ENCODE measurements at places on chromosomes 13 and 19.

DNA sequence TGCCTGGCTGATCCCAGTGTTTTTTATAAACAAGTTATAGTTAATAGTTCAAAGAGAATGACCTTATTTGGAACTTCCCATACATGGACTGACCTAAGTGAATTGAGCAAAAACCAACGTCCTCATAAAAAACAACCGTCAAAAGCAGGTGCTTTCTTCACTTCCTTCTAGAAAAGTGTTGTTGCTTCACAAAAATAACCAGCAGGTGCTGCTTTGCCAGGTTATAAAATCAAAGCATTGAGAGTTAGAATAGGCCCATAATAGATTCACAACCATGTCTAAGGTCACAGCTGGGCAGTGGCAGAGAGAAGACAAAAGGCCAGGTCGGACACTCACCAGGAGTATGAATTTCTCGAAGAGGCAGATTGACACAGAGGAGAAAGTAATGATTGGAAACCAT lies 9.5 kb downstream of the RUBCNL start:
- DNase-seq, result no peak

DNA sequence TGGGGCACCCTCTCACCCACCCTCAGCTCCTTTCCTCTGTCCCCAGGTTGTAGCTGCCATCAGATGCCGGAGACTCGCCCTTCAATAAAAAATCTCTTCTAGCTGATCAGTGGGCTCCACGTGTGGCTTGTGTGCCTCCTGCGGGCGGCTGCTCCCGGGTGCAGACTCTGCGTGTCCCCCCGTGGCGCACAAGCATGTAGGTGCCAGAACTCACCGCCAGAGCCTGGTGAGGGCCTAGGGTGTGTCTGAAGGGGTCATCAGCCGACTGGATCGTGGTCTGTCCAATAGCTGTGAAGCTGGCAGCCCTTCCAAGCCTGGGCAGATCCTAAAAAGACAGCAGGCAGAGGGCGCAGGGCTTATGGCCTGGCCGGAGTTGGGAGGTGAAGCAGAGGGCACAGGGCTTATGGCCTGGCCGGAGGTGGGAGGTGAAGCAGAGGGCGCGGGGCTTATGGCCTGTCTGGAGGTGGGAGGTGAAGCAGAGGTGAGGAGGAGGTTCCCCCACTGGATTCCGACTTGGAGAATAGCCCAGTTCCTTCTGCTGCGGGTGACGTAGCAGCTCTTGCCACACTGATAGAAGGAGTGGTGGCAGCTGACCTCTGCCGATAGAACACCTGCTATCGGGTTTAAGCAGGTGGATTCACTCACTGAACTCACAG lies 11.7 kb downstream of the NOP53 start:
- DNase-seq, result no peak

DNA sequence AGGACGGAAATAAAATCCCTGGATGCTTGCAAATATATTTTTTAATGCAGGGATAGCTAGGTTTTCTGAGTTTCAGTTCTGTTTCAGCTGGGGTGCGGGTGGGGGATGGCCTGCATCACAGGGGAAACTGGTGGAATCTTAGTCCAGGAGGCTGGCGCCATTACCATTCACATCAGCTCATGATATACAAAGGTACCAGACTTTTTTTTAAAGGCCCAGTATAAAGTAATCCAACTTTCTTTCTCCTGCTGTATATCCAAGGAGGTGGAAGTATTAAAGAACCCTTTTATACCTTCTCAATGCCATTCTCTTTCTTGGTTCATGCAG lies 343.8 kb downstream of the KCNRG start:
- no peak for DNase-seq

DNA sequence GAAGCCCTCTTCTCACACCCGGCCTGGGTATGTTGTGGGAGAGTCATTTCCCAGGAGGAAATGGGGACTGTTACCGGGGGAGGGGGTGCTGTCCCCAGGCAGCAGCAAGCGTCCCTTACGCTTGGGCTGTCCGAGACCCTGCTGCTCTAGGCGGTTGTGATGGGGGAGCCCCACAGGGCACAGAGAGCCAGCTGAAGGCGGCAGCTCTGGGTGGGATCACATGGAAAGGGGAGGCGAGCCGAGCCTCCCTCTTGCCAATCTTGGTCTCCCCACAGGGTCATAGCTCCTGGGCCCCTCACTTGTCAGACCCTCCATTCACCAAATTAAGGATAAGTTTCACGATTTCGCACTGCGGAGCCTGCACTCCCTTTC lies 22.0 kb downstream of the EPN1 start:
- no peak for DNase-seq

DNA sequence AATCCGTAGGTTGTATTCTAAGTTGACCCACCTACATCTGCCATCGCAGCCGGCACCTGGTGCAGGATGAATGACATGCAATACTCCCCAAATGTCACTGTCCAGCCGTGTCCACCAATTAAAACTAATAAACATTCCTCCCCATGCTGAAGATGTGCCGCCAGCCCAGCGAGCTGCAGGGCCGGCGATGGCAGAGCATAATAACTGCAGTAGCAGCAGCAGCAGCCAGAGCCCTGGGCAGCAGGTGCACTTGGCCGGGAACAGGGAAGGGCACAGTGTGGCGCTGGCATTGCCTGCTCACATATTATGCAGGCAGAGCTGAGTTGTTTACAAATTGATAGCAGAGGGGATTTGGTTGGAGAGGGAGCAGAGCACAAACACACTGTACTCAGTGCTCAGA lies 754.9 kb downstream of the OLFM4 start:
- peak; percentile 48 for DNase-seq
